Upper lobe of right lung (tissue), 1 donor: ENCODE measurements at places on chromosomes 12 and 14. TPM values are rescaled to one million over a fixed set of nuclear protein-coding genes. Genes with fewer than 3 reads are reported as not detected.

Gene MYO1H
- total RNA-seq, result 0.64 TPM

- DNase-seq, result no peak
Measured at GRCh38 chr12:130498589-130499385, 161.1 kb downstream of the PIWIL1 start.

- DNase-seq, result no peak
Measured at GRCh38 chr12:26939192-26939832, 1.0 kb downstream of the FGFR1OP2 start.

GRCh38 chr12:130828895-130829294 lies 10.2 kb downstream of the STX2 start:
- DNase-seq, result no peak

GRCh38 chr12:108611884-108612415 lies 14.1 kb upstream of the TMEM119 start:
- no peak for DNase-seq

- DNase-seq, result no peak
Measured at GRCh38 chr14:100214770-100215083, 24.2 kb upstream of the YY1 start.
